ENCODE measurements at places on chromosomes 3 and 15.
A peak's percentile ranks its signal among the peaks of the same experiment; 100 is the strongest.

DNA sequence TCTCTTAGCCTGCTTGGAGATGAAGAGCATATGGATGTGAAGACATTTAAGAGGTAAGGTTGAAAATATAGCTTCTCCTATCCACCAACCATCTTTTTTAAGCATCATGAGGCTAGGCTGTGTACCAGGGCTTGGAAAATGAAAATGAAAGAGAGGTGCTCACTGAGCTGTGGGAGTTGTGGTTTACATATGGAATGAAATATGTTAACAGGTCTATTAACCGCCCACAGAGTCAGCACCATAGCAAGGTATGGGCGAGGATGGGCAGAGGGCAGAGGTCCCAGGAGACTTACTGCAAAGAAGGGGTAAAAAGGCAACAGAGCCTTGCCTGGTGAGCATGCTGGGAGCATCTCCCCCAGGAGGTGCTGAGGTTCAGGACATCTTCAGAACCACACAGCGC lies 273.1 kb downstream of the GABRG3 start:
- DNase-seq: no peak

DNA sequence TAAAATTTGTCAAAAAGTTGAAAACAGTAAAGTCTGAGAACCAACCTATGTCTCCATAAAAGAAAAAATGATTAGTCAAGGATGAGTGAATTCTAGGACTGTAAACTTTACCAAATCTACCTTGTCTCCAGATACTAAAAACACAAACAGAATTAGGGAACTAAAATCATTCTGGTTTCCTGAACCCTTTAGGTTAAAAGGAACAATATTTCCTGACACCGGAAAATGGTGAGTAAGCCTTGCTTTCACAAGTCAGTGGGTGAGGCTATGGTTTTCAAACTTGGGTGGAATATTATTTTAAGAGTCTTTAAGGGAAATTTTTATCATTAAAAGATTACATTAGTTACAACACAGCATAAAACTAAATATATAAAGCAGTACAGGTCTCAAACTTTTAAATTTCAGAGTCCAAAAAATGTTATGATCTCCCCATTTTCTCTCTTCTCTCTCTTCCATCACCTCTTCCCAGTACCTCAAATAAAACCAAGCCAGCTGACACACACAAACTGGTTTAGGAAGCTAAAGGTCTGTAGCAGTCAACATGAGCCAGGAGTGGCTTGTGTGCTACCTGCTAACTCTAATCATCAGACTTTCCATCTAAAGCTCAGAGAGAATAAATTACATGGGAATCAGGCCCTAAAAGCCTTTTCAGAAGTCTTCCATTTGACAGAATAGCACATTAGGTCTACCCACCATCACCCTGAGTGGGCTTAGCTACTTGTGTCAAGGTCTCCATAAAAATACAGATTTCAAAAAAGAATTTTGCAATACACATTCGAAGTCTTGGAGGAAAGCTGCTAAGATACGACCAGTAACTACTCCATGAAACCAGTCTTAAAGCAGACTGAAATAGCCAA lies 2.2 kb downstream of the SLC12A6 start:
- DNase-seq: no peak

- DNase-seq: peak; percentile 49
These were observed 70.5 kb upstream of the XCR1 start for GRCh38 chr3:46097691-46098241.

- DNase-seq: no peak
These were observed 24.6 kb downstream of the GTF2E1 start for GRCh38 chr3:120767106-120767505.

- no peak for DNase-seq
These were observed 41.3 kb downstream of the TMED3 start for GRCh38 chr15:79352206-79352605.

- no peak for DNase-seq
These were observed 29.4 kb upstream of the FBN1 start for GRCh38 chr15:48674876-48675275.

DNA sequence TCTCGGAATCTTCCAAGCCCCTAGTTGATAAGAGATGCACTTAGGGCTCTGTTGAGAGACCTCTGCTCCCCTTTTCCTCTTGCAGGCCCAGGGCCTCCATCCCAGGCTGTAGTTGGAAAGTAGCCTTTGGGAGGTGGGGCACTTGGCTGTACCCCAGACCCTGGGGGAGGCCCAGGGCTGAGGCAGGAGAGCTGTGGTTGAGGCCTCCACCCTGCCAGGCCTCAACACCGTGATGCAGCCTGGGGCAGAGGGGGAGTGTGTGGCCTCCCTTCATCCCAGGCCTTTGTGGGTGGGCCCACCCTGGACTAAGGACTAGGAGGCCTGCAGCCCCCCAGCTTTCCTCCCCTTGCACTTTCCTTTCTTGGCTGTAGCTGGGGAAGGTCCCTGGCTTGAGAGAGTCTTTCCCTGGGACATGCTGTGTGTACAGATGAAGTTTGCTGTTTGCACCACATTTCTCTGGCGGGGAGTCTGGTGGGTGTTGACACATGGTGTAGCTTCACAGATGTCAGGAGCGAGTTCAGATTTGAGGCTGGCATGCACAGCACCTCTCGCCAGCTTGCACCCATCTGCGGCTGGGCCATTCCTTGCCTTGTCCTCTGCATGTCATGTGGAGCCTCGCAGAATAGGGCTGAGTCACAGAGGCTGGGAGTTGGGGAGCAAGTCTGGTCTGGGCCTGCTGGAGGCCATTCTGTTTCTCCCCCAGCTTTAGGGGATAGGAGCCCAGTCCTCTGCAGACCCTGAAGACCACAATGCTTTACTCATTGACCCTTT lies 13.7 kb downstream of the PLEKHO2 start:
- DNase-seq: no peak

DNA sequence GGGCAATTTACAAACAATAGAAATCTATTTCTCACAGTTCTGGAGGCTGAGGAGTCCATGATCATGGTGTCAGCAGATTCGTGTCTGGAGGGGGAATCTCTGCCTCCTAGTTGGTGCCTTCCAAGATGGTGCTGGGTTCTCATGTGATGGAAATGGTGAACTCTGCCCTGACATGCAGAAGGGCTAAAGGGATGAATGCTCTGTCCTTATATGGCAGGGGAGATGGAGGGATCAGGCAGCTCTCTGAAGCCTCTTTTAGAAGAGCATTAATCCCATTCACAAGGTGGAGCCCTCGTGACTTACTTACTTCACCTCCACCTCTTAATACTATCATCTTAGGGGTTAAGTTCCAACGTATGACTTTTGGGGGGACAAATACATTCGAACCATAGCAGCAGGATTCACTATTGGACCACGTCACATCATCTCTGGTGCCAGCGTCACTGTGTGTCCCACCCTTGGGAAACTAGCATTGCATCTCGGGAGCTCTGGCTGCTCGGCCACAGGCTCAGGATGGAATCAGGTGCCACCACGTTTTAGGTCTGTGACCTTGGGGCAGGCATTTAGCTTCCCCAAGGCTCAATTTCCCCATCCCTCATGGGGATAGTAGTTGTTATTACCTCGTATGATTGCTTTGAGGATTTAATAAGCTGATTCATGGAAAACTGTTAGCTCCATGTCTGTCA lies 53.0 kb downstream of the SV2B start:
- no peak for DNase-seq

DNA sequence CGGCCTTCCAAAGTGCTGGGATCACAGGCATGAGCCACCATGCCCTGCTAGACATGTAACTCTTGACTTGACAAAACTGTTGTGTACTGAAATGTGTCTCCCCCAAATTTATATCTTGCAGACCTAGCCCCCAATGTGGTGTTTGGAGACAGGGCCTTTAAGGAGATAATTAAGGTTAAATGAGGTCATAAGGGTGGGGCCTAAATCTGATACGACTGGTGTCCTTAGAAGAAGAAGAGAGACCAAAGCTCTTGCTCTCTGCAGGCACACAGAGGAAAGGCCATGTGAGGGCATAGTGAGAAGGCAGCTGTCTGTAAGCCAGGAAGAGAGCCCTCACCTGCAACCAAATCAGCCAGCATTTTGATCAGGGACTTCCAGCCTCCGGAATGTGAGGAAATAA lies 361.3 kb downstream of the SV2B start:
- no peak for DNase-seq

Measured in GM20000 (cell line).